T-cell (primary cell): ENCODE measurements at places on chromosomes 7 and 10. TPM values are rescaled to one million over a fixed set of nuclear protein-coding genes. Genes with fewer than 3 reads are reported as not detected.

GRCh38 chr10:78802866-78803265 is 265.9 kb upstream of the ZMIZ1 start:
- no peaks in the 10 kb centered on the region for H3K36me3 ChIP-seq
- no peak overlapping the region for H3K27ac ChIP-seq
- H3K4me1 ChIP-seq, result no peaks in the 10 kb centered on the region
- no peak overlapping the region for H3K4me3 ChIP-seq

DNA sequence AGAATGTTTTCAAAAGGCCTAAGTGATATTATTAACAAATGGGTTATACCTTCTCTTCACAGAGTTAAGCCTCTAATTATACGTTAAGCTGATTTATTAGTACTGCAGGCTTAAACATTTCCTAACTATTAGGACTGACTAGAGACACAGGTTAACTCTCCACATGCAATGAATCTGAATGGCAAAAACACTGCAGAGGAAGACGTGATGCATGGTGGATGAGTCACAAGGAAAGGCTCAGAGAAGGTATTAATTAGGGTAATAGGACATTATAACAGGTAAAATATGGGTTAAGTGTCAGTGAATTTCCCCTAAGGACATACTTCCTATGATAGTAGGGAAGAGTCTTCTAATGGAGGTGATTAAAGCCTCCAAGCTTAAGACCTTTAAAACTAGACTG is 24.7 kb upstream of the SEM1 start:
- no peak overlapping the region for H3K4me3 ChIP-seq
- H3K27ac ChIP-seq, result no peak overlapping the region
- no peak for DNase-seq
- H3K36me3 ChIP-seq, result no peaks in the 10 kb centered on the region
- H3K27me3 ChIP-seq, result no peaks in the 10 kb centered on the region

DNA sequence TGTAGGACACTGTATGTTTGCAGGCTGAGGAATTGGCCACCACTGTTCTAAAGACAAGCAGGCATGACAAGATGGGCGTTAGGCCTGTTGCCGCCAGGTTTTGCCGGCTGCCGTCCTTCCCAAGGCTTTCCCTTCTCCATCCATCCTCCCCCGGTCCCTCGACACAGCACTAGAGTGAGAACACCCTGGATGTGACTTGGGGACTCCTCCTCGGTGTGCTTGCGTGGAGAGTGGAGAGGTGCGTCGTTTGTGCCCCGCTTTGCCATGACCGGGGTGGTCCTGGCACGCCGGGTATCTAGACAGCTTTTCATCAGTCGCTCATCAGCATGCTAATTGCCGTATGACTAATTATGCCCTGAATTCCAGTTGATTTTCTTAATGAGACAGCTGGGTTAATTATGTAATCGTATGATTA is 206.6 kb upstream of the SH2B2 start:
- H3K4me1 ChIP-seq, result no peaks in the 10 kb centered on the region
- no peak overlapping the region for H3K4me3 ChIP-seq
- no peaks in the 10 kb centered on the region for H3K27me3 ChIP-seq
- H3K36me3 ChIP-seq, result peaks cover 3% of the 10 kb centered on the region

DNA sequence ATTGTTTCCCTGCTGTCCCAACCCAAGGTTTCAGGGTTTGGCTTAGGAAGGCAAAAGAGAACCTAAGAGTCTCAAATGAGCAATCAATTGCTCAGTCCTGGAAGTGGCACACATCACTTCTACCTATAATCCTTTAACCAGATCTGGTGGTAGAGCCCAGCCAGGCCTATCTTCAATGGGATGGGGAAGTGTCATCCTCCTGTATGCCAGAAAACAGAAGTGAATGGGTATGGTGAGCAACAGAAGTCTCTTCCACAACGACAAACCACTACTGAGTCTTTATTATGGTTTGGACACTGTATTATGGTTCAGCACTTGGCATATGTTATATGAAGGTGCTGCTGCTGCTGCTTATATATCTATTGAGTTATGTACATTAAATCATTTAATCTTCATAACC is 3.0 kb upstream of the AKR1B1 start:
- H3K4me1 ChIP-seq, result peaks cover 15% of the 10 kb centered on the region
- no peaks in the 10 kb centered on the region for H3K36me3 ChIP-seq
- no peak for DNase-seq

DNA sequence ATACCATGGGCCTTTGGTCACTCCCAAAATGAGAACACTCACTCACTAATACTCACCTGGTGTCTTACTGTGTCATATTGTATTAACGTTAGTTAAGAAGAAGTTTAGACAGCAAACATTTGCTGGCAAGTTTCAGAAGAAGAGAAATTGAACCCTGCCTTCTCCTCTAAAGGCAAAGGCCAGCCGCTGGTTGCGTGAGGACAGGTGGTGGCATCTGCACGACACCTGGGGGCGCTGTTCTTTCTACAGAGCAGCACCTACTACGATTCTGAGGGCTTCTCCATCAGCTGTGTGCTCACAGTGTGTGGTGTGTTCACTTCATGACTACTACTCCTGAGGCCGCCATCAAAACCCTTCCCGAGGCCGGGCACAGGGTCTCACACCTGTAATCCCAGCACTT is 17.9 kb upstream of the CLEC2L start:
- H3K36me3 ChIP-seq, result no peaks in the 10 kb centered on the region
- no peak overlapping the region for H3K27ac ChIP-seq
- peaks cover under 1% of the 10 kb centered on the region for H3K4me1 ChIP-seq
- DNase-seq, result no peak

DNA sequence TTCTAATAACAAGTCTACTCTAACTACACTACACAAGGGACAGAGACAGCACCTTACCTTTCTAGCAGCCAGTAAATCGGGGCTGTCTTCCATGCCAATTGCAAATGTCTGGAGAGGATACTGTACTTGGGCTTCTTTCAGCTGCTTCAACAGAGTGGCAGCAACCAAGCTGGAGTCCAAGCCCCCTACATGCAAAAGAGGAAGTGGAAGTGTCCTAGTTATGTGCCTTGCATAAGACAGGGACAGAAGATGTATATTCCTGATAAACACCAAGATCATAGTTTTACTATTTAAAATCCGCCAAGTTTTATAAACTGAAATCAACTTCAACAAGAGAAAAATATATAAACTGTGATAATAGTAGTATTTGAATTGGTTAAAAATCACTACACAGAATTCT is 14.0 kb downstream of the ASNS start:
- no peaks in the 10 kb centered on the region for H3K27me3 ChIP-seq
- DNase-seq, result no peak
- no peak overlapping the region for H3K27ac ChIP-seq
- no peak overlapping the region for H3K4me3 ChIP-seq

The GDF2 gene
- total RNA-seq, result not detected

- DNase-seq, result no peak
- no peaks in the 10 kb centered on the region for H3K4me1 ChIP-seq
- no peak overlapping the region for H3K27ac ChIP-seq
- no peak overlapping the region for H3K4me3 ChIP-seq
- H3K36me3 ChIP-seq, result no peaks in the 10 kb centered on the region
Observed at GRCh38 chr10:121330563-121330962, 267.7 kb downstream of the FGFR2 start.

The OPN1SW gene
- total RNA-seq, result not detected

DNA sequence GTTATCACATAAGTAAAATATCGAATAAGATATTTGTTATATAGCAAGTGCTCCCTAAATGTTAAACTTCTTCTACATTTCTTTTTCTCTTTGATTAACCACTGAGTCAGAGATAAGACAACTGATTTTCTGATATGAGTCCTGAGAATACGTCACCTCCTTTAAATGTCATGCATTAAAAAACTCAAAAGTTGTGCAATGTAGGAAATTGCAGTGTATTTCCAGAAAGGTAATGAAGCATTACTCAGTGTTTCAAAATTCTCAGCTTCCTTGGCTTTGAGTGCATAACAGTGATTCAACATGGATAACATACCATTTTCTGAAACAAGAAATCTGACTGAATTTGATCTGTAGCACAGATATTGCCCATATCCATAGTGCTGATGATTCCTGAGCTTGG is 155.8 kb downstream of the BMPER start:
- no peaks in the 10 kb centered on the region for H3K4me1 ChIP-seq
- no peaks in the 10 kb centered on the region for H3K36me3 ChIP-seq
- no peaks in the 10 kb centered on the region for H3K27me3 ChIP-seq
- H3K27ac ChIP-seq, result no peak overlapping the region

The NUTM2A gene
- total RNA-seq, result 2.5 TPM

DNA sequence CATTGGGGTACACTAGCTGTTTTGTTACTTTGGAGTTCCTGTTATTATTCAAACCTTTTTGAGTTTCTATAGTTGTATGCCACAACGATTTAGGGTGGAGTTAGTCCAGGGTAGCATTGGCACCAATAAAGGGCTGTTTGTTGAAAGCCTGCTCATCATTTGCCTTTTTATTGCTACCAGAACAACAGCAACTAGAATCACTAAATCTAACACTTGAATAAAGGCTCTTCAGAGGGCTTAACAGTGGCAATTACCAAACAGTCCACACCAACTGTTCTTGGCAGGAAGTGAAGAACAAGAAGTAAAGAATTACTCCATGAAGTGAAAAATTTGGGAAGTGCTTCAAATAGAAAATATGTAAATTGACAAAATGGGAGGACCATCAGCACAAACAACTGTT is 621.4 kb downstream of the PHTF2 start:
- H3K27me3 ChIP-seq, result no peaks in the 10 kb centered on the region
- no peaks in the 10 kb centered on the region for H3K4me1 ChIP-seq
- H3K27ac ChIP-seq, result no peak overlapping the region

GRCh38 chr10:114504769-114505579 is 100.7 kb upstream of the AFAP1L2 start:
- no peak for DNase-seq
- no peaks in the 10 kb centered on the region for H3K27me3 ChIP-seq
- H3K27ac ChIP-seq, result no peak overlapping the region
- H3K36me3 ChIP-seq, result no peaks in the 10 kb centered on the region
- H3K4me3 ChIP-seq, result no peak overlapping the region

DNA sequence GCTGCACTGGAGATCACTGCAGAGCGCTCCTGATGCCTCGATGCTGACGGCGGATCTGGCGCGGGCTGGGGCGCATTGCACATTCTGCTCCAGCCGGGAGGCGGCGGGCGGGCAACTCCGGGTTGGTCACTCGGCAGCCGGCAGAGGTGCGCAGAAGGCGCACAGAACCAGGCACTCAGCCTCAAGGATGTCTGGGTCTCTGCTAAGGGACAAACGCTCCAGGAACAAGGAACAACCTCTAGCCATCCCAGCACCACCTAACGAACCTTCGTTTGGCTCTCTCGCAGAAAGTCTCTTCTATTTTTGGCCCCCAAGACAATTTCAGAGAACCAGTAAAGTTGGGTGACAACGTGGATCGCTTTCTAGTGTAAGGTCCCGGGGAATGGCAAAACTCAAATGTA is 254.6 kb downstream of the OTUD1 start:
- peaks cover 29% of the 10 kb centered on the region for H3K27me3 ChIP-seq
- no peak for DNase-seq
- H3K4me3 ChIP-seq, result no peak overlapping the region
- H3K36me3 ChIP-seq, result no peaks in the 10 kb centered on the region

DNA sequence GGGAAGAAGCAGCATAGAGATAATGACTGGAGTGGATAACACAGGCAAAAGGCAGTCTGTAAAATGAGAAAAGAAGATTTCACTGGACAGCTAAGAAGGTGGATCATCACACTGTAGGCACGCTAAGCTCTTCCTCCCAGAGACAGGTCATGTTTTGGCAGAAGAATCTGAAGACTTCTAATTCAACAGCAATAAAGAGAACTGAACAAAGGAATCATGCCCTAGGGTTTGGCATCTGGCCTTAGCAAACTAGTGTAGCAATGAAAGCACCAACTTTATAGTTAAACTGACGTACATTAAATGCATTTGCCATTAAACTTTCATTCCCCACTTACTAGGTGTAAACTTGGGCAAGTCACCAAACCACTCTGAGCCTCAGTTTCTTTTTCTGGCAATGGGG is 84.4 kb upstream of the SEM1 start:
- H3K27ac ChIP-seq, result no peak overlapping the region
- no peaks in the 10 kb centered on the region for H3K27me3 ChIP-seq
- H3K4me3 ChIP-seq, result no peak overlapping the region
- DNase-seq, result no peak

- no peaks in the 10 kb centered on the region for H3K36me3 ChIP-seq
- no peaks in the 10 kb centered on the region for H3K27me3 ChIP-seq
- DNase-seq, result no peak
- no peak overlapping the region for H3K27ac ChIP-seq
- H3K4me1 ChIP-seq, result no peaks in the 10 kb centered on the region
Observed at GRCh38 chr7:11689096-11689495, 142.9 kb downstream of the THSD7A start.

DNA sequence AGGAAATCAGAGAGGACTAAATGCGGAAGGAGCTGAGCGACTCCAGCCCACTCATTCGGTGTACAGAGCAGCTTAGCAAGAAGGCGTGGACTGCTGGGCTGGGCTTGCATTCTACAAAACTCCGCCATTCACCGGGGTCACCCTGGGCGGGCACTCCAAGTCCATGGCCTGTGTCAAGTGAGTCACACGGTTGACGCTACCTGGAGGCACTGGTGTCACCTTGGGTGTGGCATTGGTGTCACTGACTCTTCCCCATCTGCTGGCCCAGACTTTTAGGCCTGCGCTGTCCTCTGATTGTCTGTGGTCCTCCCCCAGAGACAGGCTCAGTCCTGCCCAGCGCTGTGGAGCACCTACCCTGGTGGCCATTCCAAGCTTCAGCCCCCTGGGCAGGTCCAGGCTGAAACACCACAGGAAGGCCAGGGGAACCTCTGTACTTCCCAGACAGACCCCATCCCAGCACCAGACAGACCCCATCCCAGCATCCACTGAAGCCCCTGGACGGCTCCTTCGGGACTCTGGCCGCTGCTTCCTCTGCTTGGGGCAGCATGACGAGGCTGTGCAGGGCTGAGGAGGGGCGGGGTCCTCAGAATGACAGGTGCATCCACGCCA is 30.6 kb upstream of the CNPY1 start:
- no peak for DNase-seq
- no peak overlapping the region for H3K27ac ChIP-seq
- H3K4me1 ChIP-seq, result no peaks in the 10 kb centered on the region
- peaks cover 22% of the 10 kb centered on the region for H3K27me3 ChIP-seq

DNA sequence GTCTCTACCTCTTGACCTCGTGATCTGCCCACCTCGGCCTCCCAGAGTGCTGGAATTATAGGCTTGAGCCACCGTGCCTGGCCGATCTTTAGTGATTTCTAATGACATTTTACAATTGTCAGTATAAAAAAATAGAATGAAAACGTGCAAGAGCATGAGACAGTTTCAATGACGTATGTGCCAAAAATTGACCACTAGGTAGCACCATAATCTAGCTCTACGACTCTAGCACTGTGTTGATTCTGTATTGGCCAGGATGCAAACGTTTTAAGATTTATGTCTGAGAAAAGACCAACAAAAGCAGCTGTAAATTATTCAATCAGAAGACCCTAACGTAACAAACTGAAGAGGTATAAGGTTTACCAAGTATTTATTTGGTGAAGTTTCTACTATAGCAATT is 25.4 kb upstream of the EXOC6 start:
- no peak for DNase-seq
